ENCODE measurements at places on chromosomes 7 and 10. TPM values are rescaled to one million over a fixed set of nuclear protein-coding genes. Genes with fewer than 3 reads are reported as not detected.

DNA sequence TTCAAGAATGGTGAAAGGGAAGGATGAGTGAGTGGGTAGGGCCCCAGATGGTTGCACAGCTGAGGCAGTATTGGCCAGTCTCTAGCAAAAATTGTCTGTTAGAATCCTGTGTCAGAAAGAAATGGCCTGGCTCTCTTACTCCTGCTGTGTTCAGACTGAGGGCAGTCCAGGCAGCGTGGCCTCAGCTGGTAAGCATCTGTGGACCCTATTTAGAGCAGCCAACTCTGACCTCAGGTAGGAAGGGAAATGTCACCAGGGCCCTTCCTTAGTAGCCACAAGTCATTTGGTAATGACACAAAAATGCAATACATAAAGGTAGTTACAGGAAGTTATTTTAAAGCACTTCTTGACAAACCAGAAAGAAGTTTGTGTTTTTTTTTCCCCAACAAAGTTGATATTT, 1194.7 kb downstream of the CNTNAP2 start:
- DNase-seq, result no peak

DNA sequence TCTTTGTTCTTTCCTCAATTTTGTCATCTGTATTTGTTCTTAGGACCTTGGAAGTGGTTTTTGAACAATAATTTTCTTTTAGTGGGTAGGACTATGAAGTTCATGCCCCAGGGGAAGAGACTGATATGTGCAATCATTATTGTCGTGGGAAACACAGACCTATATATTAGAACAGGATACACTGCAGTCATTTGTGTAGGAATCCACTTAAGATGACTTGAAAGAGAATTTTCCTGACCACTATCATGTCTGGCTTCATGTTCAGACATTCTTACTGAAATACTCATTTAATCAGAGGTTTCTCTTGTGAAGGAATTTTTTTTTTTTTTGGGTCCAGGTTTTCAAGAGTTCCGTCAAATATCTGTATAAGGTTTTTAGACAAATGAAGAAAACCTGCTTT, 163.6 kb downstream of the SUGCT start:
- no peak for DNase-seq

GRCh38 chr7:9029681-9030530, 596.5 kb downstream of the NXPH1 start:
- DNase-seq, result no peak

GRCh38 chr10:5971315-5971832, 6.0 kb downstream of the IL15RA start:
- no peak for DNase-seq

DNA sequence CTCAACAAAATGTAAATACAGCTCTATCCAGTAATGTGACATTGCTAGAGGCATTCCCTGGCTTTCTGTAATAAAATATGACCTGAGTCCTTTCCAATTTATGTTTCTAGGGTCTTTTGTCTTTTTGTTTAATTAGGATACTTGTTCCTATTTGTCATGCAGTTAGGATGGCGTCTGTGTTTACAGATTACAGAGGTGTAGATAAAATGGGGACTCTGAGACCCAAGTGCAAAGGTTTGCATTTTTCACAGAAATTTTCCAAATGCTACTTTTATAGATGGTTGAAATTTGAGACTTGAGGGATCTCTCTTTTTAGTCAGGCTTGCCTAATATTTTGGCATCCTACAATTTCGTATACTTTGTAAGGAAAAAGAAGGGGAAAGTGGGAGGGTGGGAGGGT, 332.4 kb downstream of the PTEN start:
- no peak for DNase-seq

DNA sequence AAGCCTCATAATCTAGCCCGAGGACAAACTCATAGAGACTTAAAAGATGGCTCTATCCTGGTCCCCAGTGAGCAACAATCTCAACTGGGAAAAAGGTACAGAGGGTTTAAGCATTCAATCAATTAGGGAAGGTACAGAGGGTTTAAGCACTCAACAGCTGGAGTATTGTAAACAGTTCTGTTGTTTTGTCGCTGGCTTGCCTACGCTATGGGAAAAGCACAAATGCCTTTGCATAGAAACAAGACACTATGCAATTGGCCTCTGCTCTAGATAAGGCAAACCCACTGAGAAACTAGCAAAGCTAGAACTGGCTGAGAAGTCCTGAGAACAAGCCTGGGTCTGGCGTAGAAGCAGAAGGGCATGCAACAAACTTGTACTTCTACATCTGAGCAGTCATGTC, 69.3 kb downstream of the GFRA1 start:
- no peak for DNase-seq

DNA sequence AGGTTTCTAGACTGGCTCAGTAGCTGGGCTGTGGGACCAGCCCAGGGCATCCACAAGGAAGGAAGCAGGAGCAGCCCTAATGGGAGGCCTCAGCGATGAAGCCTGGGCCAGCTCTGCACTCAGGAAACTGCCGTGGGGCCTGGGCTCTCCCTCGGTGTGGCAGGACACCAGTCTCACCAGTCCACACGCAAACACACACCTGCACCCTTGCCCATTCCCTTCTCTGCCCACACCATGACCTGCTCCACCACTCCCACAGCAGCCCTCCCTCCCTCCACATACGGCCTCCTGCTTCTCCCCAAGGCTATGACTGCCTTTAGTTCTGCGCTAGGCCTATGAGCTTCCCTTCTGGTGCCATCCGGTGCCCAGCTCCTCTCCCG, 7.1 kb downstream of the FGF8 start:
- peak; percentile 37 for DNase-seq

WDR86 gene
- 40.6 TPM for total RNA-seq

OPN4 gene
- not detected for total RNA-seq
